ENCODE measurements at places on chromosomes 2 and 18. TPM values are rescaled to one million over a fixed set of nuclear protein-coding genes. Genes with fewer than 3 reads are reported as not detected.

Gene FBXO48
- 0.29 TPM for total RNA-seq

Gene TDRD15
- total RNA-seq = not detected

Gene GALR1
- total RNA-seq = not detected

Gene MAP2
- total RNA-seq = 12.8 TPM

Gene TBR1
- total RNA-seq = not detected

Gene QPCT
- total RNA-seq = 19.7 TPM

Gene FBXO41
- total RNA-seq = 3.1 TPM

Gene SLC4A5
- under 0.01 TPM for total RNA-seq

Gene TTR
- total RNA-seq = not detected

Gene EVX2
- not detected for total RNA-seq

Gene ZNF385B
- total RNA-seq = not detected

Gene ASPRV1
- 0.33 TPM for total RNA-seq

Gene ANTXR1
- 39.4 TPM for total RNA-seq

Gene RTN4
- 451 TPM for total RNA-seq

Gene ACKR3
- 3.0 TPM for total RNA-seq

Gene RTP5
- not detected for total RNA-seq

Gene SERPINB11
- total RNA-seq = not detected

Gene STEAP3
- 25.6 TPM for total RNA-seq

Gene REG1A
- not detected for total RNA-seq

Gene NETO1
- 0.17 TPM for total RNA-seq

Gene TUBA4B
- not detected for total RNA-seq

Gene HTR2B
- total RNA-seq = 9.8 TPM

Gene MC4R
- total RNA-seq = not detected

Gene MRO
- under 0.01 TPM for total RNA-seq

Gene IL18RAP
- total RNA-seq = not detected

Gene FAM110C
- not detected for total RNA-seq

Gene ADAM23
- total RNA-seq = 10.6 TPM

Gene KCNJ3
- not detected for total RNA-seq

Gene CAD
- total RNA-seq = 41.5 TPM

Gene BCL2L11
- 3.2 TPM for total RNA-seq

Gene WIPF1
- 40.3 TPM for total RNA-seq

Gene SCG2
- 1.0 TPM for total RNA-seq

Gene SLC9A4
- total RNA-seq = not detected

Gene SH3BP4
- total RNA-seq = 67.5 TPM

Gene FEV
- under 0.01 TPM for total RNA-seq

Gene HOXD1
- total RNA-seq = not detected

Gene LONRF2
- total RNA-seq = under 0.01 TPM

Gene BOLL
- total RNA-seq = not detected

Gene FBXO36
- 2.5 TPM for total RNA-seq

Gene FAM237A
- total RNA-seq = not detected

Gene RAD51AP2
- total RNA-seq = not detected

Gene SH3RF3
- 8.4 TPM for total RNA-seq

Gene DAW1
- 0.17 TPM for total RNA-seq

Gene ITGB6
- 0.15 TPM for total RNA-seq

Gene CHST9
- not detected for total RNA-seq

Gene AKAIN1
- not detected for total RNA-seq

Gene DPP10
- not detected for total RNA-seq

Gene CD28
- under 0.01 TPM for total RNA-seq

Gene MROH2A
- not detected for total RNA-seq

Gene TCF7L1
- total RNA-seq = 2.5 TPM

Gene MYO7B
- not detected for total RNA-seq

Gene EPB41L3
- 56.6 TPM for total RNA-seq

Gene CABLES1
- total RNA-seq = 35.7 TPM

Gene COL6A3
- 2,183 TPM for total RNA-seq

Gene ONECUT2
- under 0.01 TPM for total RNA-seq

Gene COBLL1
- 5.8 TPM for total RNA-seq

Gene ZNF407
- 15.2 TPM for total RNA-seq
